ENCODE measurements at places on chromosomes 1 and 21. TPM values are rescaled to one million over a fixed set of nuclear protein-coding genes. Genes with fewer than 3 reads are reported as not detected.

The KCNJ9 gene
- polyA plus RNA-seq, result 0.26 TPM

The TNN gene
- polyA plus RNA-seq, result 0.09 TPM

The TMEM82 gene
- polyA plus RNA-seq, result 0.42 TPM

The KRTAP7-1 gene
- polyA plus RNA-seq, result not detected

The FAM78B gene
- 1.6 TPM for polyA plus RNA-seq

DNA sequence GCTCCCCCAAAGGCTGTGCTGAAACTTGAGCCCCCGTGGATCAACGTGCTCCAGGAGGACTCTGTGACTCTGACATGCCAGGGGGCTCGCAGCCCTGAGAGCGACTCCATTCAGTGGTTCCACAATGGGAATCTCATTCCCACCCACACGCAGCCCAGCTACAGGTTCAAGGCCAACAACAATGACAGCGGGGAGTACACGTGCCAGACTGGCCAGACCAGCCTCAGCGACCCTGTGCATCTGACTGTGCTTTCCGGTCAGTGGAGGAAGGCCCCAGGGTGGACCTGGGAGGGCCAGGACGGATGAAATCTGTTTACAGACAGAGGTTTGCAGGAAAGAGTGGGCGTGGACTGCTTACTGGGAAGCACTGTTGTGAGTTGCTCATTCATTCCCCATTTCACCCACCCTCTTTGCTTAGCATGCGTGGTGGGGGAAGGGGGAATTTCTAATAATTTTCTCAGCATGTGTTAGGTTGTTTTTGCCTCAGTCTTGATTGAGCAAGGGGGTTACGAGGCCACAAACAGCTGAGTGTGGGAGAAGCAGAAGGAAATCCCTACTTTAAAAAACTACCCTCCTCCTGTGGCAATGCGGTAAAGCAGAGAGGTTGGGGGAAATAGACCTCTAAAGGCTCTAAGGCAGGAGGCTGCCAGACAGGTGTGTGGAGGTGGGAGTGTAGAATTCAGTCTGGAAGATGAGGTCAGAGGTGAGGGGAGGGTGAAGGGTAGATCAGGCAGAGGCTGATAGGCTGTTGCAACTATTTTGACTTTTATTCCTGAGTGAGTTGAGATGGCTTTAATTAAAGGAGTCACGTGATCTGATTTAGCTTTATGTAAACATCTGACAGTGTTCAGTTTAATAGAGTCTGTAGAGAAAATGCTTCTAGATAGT, 1.3 kb downstream of the FCGR2A start:
- no peaks in the 10 kb centered on the region for H3K27me3 ChIP-seq
- H3K36me3 ChIP-seq, result no peaks in the 10 kb centered on the region
- peak; percentile 35 for DNase-seq
- H3K4me1 ChIP-seq, result peaks cover 4% of the 10 kb centered on the region

GRCh38 chr1:201096041-201096461, 16.2 kb downstream of the CACNA1S start:
- no peaks in the 10 kb centered on the region for H3K4me1 ChIP-seq
- H3K27ac ChIP-seq, result no peak overlapping the region
- no peak overlapping the region for H3K4me3 ChIP-seq
- no peaks in the 10 kb centered on the region for H3K36me3 ChIP-seq
- H3K27me3 ChIP-seq, result no peaks in the 10 kb centered on the region

GRCh38 chr1:225768662-225769426, 8.8 kb upstream of the SRP9 start:
- no peak overlapping the region for H3K4me3 ChIP-seq
- H3K4me1 ChIP-seq, result peaks cover 37% of the 10 kb centered on the region
- H3K36me3 ChIP-seq, result no peaks in the 10 kb centered on the region

DNA sequence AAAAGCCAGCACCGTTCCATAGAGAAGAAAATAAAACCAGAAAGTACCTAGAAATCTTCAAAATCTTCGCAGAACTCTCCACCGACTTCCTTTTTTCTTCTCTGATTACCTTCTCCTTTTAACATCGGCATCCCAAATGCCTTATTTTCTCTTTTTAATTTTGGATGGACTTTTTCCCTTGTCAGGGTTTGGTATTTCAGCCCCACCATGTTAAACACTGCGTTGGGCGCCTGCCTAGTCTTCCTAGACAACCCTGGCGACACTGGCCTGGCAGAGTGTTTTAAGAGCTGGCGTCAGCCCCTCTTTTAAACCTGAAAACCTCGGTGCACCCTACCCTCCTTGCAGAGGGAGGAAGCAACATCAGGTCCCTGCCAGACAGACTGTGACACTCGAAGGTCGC, 66.0 kb upstream of the EFHD2 start:
- peak; percentile 47 for DNase-seq
- no peak overlapping the region for H3K4me3 ChIP-seq
- no peaks in the 10 kb centered on the region for H3K27me3 ChIP-seq
- no peaks in the 10 kb centered on the region for H3K4me1 ChIP-seq

- no peaks in the 10 kb centered on the region for H3K36me3 ChIP-seq
- no peaks in the 10 kb centered on the region for H3K27me3 ChIP-seq
- peak overlapping the region; percentile 39 for H3K27ac ChIP-seq
- H3K4me3 ChIP-seq, result no peak overlapping the region
Measured at GRCh38 chr1:2300851-2301606, 72.9 kb downstream of the SKI start.

Measured in GM23338 (cell line).